ENCODE measurements at places on chromosomes 1 and 21. TPM values are rescaled to one million over a fixed set of nuclear protein-coding genes. Genes with fewer than 3 reads are reported as not detected.

DNA sequence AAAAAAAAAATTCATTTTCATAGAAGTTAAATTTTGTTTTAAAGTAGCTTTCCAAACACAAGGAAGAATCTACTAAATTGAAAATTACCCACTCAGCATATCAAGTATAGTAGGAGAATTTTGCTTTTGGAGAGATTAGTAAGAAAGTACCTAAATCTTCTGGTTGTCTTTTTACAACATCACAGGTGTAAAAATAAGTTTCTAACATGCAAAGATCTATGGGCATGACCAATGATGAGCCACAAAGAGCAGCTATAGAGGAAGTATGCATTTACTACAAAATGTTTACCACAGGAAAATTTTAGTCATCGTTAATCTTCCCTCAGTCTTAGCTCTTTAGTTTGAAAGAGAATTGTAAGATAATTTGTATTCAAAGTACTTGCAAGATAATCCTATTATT, 28.1 kb downstream of the ANGPTL3 start:
- DNase-seq: no peak

GRCh38 chr1:28606771-28607170, 14.7 kb downstream of the RAB42 start:
- no peak for DNase-seq

DNA sequence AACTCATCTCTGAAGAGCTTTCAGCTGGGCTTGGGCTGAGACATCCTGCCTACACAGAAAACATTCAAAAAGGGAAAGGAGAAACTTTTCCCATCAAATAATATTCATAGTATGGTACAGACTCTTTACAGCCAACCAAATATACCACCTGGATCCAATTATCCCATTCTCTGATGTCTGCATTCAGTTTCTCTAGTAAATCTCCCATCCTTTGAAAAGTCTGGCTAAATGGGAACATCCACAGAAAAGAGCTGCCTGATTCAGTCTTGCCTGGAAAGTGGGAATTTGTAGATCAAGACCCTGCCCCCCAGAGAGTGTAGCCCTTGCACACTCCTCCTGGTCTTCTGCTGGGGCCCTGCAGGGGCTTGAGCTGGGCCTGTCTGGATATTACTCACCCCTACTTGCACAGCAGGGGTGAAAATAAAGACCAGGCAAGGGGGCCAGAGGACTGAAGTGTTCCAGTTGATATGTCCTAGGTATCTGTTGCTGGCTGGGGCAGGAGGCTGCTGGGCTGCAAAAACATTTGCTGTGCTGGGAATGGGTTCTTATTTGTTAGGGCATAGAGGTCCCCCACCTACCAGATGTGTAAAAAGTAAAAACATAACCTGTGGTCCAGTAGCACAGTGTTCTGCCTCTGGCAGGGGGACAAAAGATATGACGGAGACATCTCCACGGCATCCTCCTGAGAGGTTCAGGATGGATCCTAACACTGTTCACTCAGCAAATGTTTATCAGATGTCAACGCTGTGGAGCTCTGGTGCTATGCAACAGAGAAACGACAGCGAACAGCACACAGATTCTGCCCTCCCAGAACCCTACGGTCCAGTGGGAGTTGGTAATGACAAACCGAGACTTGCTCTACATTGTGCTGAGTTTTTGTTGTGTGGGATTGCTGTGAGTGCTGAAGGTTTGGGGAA, 140.3 kb downstream of the PLXNA2 start:
- no peak for DNase-seq

GRCh38 chr1:153880962-153881361, 41.8 kb downstream of the GATAD2B start:
- DNase-seq: peak; percentile 94

DNA sequence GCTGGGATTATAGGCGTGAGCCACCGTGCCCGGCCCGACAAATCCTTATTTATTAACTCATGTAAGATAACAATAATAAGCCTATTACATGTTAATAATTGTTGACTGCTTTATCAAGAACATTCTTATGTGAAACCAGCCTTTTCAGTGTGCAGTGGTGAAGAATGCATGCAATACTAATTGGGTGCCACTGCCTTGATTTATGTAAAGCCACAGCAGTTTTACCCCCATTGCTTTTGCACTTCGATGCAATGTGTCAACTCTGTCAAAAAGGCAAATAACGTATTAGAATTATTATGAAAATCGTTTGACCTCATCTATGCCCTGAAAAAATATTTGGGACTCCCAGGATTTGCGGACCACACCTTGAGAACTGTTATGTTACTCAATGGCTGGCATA, 18.3 kb downstream of the NPR1 start:
- no peak for DNase-seq

DNA sequence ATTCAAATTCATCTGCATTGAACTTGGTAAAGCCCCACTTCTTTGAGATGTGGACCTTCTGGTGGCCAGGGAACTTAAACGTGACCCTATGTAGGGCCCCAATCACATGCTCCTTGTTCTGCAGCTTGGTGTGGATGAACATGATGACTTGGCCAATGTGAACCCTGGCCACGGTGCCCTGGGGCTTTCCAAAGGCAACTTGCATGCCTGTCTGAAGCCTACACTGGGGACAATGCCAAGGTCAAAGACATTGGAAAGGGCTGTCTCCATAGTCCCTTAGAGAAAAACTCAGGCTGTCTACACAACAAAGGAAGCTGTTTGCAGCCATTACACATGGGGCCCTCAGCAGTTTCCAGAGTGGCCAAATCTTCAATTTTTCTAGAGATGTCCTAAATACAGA, 8.9 kb upstream of the VPS13D start:
- no peak for DNase-seq

DNA sequence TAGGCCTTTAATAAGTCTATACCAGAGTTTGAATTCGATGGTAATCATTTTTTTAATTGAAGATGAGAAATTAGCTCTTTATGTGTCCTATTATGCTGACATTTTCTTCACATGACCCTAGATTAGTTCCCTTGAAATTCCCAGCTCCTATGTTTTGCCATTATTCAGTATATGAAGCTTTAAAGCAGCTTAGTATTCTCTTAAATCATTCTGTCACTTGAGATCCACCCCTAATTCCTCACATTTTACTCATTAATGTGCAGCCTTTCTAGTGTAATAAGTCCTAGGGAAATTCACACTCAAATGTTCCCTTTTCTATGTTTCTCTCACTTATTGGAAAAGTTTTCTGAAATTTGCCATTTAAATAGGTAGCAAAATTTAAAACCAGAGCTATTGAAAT, 704.5 kb upstream of the B3GALT2 start:
- no peak for DNase-seq

DNA sequence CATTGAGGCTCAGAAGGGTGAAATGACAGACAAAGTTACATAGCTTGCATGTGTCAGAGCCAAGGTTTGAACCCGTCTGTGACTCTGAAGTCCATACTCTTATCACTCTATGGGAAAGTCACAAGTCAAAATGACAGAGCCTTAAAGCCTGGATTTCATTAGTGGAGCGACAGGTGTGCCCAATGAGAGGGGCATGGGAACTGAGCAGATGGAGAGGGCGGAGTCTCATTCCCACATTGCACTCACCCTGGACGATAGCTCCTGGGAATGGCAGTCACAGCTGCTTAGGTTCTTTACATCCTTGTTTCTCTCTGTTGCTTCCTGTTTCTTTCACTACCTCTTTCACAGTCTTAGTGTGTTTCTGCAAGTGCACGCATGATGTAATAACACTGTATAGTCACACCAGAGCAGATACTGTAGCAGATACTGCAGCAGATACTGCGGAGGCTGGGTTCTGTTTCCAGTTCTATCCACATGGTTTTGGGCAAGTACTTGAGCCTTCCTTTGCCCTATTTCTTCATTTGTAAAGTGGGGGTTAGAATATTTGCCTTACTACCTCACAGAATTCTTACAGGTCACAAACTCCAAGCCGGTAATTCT, 127.2 kb downstream of the ZSCAN20 start:
- no peak for DNase-seq

- no peak for DNase-seq
Measured at GRCh38 chr1:100246738-100247137, 2.9 kb downstream of the DBT start.

GRCh38 chr21:16073586-16073985, 343.8 kb downstream of the USP25 start:
- no peak for DNase-seq

GRCh38 chr1:112954017-112954650, 1.9 kb downstream of the SLC16A1 start:
- DNase-seq: no peak

- no peak for DNase-seq
Measured at GRCh38 chr1:20233394-20233793, 47.1 kb upstream of the PLA2G2C start.

DNA sequence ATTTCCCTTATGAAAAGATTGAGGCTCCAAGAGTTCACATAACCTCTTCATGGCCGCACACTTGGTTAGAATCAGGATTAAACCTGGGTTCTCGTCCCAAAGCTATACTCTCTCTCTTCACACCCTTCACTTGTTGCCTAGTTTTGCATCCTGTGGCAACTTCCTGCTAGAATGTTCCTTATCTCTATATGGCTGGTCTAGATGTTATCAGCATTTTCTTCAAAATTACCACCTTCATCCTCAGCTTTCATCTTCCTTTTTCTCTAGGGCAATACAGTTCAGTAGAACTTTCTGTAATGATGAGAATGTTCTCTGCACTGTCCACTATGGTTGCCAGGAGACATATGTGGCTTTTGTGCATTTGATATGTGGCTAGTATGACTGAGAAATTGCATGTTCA, 31.1 kb upstream of the BCAR3 start:
- no peak for DNase-seq

GRCh38 chr1:112744009-112744578, 29.0 kb upstream of the PPM1J start:
- no peak for DNase-seq

GRCh38 chr1:59994302-59995198, 68.0 kb upstream of the CYP2J2 start:
- DNase-seq: no peak

GRCh38 chr1:183106746-183107145, 79.3 kb upstream of the LAMC2 start:
- no peak for DNase-seq

DNA sequence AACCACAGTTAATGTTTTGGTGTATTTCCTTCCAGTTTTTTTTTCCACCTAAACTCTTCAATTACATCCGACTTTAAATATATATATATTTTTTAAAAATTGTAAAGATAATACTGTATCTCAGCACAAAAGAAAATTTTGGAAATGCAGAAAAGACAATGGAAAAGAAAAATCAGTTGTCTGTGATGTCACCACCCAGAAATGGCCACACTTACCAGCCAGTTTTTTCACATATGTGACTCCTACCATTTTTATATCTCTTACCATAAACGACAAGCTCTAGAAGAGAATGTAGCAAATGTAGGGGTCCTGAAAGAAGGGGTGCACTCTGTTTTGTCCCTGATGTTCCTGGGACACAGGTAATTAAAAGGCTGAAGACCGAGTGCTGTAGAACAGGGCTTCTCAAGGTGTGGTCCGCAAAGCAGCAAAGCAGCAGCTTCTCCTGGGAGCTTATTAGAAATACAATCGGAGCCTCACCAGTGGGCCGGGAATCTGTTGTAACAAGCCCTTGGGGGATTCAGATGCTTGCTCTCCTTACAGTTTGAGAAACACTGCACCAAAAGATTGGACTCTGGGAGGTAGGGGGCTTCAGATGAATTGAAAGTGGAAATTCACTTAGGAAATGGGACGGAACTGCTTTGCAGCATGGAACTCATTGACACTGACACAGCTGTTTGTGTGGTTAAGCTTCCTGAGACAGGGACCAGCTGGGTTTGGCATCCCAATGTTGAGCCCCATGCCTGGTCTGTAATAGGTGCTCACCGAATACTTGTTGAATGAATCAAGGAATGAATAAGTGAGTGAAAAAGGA, 44.1 kb downstream of the ALPL start:
- no peak for DNase-seq

DNA sequence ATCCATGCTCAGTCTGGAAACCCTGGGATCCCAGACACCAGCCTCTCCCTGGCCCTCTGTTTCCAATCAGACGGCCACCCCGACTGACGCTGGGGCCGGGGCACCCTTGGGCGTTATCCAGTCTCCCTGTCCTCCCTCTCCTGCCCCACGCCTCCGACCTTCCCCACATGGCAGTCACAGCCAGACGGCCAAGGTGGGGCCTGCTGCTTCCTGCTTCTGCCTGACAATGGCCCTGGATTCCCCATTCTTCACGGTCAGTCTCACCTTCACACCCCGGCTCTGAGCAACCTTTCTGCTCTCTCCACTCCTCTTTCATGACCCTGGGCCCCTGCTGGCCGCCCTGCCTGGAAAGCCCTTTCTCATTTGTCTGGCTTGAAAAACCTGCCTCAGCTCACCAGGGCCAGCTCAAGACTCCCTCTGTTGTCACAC, 6.6 kb downstream of the GNG4 start:
- DNase-seq: peak; percentile 72

DNA sequence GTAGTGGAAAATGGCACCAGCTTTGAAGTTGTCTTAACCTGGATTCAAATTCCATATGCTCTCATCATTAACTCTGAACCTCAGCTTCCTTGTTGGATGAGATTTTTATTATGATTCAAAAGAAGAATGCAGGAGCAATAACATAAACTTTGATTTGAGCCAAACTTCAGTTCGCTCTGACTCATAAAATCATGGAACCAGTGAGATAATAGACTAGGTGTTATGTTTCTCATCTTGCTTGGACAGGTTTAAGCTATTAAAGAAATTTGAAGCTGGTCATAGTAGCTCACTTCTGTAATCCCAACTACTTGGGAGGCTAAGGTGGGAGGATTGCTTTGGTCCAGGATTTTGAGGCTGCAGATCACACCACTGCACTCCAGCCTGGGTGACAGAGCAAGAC, 172.8 kb downstream of the CLEC20A start:
- DNase-seq: no peak

- DNase-seq: peak; percentile 75
Measured at GRCh38 chr21:32320726-32321125, 22.1 kb downstream of the MRAP start.

DNA sequence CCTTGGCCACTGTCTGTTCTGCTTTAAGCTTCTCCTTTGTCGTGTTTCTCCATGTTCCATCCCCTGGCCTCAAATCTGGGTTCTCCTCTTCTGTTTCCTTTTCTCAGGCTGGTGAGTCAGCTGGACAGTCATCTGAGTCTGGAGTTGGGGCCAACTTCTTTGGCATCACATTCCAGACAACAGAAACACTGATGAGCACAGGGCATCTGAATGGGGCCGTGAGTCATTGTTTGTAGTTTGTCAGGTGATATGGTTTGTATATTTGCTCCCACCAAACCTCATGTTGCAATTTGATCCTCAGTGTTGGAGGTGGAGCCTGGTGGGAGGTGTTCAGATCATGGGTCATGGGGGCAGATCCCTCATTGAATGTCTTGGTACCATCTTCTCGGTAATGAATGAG, 14.3 kb upstream of the OLIG2 start:
- no peak for DNase-seq

Gene DPT
- 310 TPM for total RNA-seq

Gene HES4
- 25.5 TPM for total RNA-seq

Gene ABCG1
- total RNA-seq: 25.9 TPM

Gene GBP4
- total RNA-seq: 9.7 TPM

Gene LCE2B
- not detected for total RNA-seq
